GDM1 (cell line): ENCODE measurements at places on chromosomes 16 and 17.

GRCh38 chr16:1003391-1004347, 22.1 kb downstream of the SOX8 start:
- DNase-seq, result no peak

DNA sequence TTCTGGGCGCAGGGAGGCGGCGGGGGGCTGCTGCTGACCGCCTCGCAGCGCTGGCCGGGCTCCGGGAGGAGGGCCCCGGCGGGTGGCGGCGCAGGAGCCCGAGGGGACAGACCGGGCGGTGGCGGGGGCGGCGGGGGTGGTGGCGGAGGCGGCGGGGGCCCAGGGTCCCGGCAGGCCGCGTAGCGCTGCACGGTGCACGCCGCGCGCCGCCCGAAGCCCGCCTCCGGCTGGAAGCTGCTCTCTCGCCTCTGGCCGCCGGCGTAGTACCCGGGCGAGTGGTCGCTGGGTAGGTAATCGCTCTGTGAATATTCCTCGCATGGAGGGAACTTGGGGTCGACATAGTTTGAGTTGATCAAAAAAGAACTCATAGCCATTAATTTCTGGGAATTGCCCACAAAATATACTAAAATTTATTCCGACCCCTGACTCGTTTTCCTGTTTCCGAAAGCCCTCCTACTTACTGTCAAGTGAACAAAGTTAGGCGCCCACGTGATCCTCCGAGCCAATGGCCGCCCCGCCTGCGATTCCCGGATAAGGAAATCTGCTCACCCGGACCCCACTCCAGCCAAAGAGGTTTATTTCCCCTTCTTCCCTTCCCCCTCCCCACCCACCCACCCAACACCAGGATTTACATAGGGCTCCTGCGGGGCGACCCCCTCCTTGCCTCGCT, at the start of gene HOXB4:
Gene HOXB4 (minus strand): TSS at position 405 of the 670 bp plus-strand sequence. CDS start 31 bp downstream, at position 374.
- peak; percentile 70 for DNase-seq

- no peak for DNase-seq
Measured at GRCh38 chr17:50464736-50465135, 3.9 kb downstream of the CHAD start.

DNA sequence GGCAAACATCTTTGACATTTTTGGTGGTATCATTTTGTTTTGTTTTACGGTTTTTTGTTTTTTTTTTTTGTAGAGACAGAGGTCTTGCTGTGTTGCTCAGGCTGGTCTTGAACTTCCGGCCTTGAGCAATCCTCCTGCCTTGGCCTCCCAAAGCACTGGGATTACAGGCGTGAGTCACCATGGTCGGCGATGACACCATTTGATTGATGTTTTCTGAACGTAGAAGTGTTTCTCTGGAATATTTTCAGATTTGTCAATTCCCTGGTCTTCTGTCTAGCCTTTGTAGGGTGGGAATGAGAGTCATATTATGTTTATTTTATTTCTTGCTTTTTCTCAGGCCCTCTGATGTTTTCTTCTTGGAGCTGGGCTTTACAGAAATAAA, 32.2 kb upstream of the BRD7 start:
- DNase-seq, result no peak
